ENCODE measurements at places on chromosomes 2 and 18.

GRCh38 chr2:113795405-113795920, 39.0 kb upstream of the SLC35F5 start:
- no peak for DNase-seq

- peak; percentile 91 for DNase-seq
Measured at GRCh38 chr18:77993188-77993981, 743.7 kb downstream of the GALR1 start.

GRCh38 chr2:190881084-190881597, 520 bp downstream of the GLS start:
- no peak for DNase-seq

- peak; percentile 95 for DNase-seq
Measured at GRCh38 chr2:17643031-17643615, 102.6 kb downstream of the VSNL1 start.

All from HT1080 (cell line).